ENCODE measurements at places on chromosomes 2 and 18.

DNA sequence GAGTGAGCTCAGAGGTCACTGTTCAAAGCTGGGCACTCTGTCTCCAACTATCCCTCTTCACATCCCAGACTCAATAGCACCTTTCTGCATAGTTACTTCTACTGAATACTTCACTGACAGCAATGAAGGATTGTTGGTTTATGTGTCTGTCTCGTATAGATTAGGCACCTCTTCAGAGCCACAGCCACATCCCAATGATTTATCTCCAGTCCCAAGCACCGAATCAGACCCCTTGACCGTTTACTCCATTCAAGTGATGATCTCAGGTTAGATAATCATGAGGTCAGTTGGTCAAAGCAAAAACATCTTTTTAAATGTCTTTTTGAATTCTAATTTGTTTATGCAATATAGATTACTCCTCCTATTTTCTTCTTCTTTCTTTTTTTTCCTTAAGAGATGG, 14.7 kb downstream of the NEDD4L start:
- ATAC-seq: peak; percentile 37

DNA sequence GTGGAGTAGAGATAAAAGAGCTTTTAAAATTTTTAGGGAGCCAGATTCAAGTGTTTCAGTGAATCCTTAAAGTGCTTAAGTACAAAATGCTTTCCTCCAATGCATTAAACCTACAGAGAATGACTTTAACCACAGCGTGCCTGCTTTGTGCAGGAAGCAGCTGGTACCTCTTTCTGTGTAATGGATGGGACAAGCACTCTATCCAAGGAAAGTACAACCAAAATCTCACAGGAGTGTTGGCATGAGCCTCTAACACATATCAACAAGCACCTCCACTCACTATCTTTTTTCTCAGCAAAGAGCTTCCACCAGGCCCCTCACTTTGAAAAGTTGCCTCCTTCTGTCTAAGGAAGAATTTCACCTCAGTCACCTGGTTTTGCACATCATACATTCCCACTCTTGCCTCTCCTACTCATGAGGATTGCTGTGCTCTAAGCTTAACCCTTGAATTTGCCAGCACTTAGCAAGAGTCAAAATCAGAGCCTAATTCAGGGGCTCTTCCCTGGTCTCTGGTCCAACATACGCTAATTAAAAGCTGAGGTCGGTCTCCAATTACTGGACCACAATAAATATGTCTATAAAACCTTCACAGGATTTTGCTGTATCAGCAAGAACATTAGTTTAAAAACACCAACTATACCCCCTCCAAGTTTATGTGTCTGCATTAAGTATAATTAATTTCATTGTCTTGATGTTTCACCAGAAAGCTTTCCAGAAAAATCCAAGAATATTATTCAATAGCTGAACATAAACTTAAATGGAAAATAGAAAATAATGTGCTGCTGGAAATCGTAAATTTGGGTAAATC, 68.9 kb downstream of the ZNF521 start:
- no peak for ATAC-seq

DNA sequence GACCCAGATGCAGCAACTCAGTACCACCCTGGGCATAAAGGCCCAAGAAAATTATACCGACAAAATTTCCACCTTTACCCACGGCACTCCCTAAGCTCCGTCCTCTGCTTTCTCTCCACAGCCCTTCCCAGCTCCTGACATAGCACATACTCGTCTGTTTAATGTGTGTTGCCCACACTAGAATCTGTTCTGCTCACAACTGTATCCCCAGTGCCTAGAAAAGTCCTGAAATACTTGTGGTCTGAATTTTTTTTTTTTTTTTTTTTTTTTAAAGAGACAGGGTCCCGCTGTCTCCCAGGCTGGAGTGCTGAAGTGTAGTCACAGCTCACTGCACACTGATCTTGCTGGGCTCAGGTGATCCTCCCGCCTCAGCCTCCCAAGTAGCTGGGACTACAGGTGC, 62.3 kb downstream of the ADCY3 start:
- ATAC-seq: no peak

DNA sequence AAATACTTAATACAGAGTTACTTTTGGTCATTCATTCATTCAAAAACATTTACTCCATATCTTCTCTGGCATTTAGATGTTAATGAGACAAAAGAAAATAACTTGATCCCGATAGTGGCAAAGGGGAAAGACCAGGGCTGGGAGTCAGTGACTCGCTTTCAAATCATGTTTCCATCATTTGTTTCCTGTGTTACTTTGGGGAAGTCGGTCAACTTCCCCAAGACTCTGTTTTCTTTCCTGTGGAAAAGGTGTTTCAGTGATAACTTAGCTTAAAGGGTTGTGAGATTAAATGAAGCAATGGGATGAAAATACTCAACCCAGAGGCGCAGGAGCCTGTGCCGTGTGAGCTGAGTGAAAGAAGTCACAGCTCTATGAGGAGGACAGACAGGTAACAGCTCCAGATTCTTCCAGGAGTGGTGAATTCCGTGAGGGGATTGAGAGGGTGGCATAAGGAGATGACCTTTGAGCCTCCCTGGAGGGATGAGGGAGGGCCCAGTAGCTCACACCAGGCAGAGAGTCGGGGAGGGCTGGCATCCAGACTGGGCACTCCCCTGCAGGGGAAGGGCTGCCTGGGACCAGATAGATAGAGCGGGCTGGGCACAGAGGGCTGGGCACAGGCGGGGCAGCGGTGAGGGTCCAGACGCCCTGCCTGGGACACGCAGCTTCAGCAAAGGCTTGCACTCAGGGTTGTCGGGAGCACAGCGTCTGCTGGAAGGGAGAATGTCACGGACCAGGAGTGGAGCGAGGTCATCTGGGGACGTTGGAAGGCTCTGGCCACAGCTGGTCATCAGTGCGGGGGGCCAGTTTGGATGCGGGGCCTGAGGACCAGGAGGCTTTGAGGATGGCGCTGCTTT, 70.1 kb downstream of the TSHZ1 start:
- ATAC-seq: no peak

DNA sequence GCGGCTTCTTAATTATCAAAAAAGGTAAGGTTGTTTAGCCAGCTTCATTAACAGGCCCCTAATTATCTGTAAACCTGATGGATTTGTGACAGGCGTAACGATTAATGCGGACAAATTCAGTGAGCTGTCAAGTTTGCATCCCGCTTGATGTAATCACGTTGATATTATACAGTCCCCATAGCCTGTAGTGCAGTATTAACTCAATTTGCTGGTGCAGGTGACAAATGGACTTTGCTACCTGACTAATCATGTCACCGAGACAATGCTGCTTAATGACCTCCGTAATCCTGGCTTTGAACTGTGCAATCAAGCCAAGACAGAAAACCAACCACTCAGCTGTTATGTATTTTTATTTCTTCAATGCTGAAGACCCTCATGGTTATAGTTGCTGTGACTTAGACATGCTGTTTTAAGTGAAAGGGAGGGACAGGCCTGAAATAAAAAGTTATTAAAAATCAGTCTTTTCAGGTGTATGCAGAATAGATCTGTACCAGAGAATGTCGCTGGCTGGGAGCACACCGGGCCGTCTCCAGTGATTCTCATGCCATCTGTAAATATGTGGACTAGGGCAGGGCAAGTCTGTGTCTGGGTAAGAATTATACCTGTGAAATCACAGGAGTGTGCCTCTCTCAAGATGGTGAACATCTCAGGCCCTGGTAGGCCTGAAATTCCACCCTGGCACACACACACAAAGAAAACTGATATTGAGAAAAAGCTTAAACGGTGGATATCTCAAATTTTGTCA, 4.3 kb downstream of the TSHZ1 start:
- ATAC-seq: no peak

- no peak for ATAC-seq
These were observed 2.8 kb downstream of the SNTG2 start for GRCh38 chr2:953408-953807.

- peak; percentile 75 for ATAC-seq
These were observed 7.0 kb upstream of the TYMS start for GRCh38 chr18:650428-650858.

DNA sequence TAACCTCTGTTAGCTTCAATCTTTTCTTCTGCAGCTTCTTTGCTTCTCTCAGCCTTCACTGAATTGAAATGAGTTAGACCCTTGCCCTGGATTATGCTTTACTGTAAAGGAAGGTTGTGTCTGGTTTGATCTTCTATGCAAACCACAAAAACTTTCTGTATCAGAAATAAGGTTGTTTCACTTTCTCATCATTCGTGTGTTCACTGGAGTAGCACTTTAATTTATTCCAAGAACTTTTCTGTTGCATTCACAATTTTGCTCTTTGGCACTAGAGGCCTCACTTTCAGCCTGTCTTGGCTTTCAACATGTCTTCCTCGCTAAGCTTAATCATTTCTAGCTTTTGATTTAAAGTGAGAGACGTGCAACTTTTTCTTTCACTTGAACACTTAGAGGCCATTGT, 365.3 kb downstream of the TDRD15 start:
- ATAC-seq: no peak

GRCh38 chr2:62527478-62528210, 21.6 kb upstream of the TMEM17 start:
- no peak for ATAC-seq

DNA sequence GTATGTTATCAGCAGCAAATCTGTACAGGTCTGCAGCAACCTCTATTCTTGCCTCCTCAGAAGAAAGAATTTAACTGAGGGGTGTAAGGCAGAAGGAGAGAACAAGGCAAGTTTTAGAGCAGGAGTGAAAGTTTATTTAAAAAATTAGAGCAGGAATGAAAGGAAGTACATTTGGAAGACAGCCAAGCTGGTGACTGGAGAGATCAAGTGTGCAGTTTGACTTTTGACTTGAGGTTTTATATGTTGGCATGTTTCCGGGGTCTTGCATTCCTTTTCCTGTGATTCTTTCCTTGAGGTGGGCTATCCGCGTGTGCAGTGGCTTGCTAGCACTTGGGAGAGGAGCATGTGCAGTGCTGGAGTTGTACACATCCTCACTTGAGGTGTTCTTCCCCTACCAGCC, 16.5 kb upstream of the CERS6 start:
- ATAC-seq: no peak

DNA sequence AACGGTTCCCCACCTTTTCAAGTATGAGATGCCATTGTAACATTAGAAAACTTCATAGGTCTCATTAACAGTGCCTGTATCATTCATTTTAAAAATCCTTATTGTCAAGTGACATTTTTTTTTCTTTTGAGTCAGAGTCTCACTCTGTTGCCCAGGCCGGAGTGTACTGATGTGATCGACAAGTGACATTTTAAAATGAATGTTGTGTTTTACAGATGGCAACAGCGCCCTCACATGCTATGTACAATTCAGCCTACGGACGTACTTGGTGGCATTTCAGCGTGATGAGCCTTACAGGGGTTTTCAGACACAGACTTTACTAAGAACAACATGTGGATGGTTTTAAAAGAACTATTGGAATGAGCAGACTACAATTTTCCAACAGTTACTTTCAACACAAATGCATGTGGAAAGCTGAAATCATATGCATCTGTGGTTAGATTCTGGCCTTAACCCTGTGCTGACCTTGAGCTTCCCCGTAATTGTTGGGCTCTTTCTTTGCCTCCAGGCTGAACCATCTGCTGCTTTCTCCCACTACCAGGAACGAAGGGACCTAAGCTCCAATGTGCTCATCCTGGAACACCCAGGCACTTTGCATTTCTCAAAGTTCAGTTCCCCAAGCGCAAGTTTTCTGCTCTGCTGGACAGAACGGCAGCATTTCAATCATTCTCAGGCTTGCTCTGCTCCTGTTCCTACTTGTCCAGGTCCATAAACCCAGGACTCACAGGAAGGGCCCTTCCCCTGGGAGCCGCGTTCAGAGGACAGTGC, 119.9 kb upstream of the NDUFV2 start:
- peak; percentile 34 for ATAC-seq

DNA sequence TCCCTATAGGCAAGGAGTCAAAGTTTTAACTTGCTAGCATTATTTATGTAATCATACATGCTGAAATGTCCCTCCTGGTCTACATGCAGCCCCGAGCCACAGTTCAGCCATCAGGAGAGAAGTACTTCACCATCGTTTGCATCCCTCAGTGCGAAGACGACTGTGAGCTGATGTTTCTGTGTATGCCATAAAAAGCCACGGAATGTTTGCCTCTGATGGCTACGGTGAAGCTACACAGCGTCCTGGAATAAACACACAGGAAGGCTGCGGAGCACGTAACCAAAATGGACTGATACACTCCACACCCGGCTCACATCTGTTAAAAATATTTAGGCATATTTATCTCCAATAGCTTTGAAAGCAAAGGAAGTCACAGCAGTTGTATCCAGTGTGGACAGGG, 4.3 kb upstream of the SALL3 start:
- no peak for ATAC-seq

DNA sequence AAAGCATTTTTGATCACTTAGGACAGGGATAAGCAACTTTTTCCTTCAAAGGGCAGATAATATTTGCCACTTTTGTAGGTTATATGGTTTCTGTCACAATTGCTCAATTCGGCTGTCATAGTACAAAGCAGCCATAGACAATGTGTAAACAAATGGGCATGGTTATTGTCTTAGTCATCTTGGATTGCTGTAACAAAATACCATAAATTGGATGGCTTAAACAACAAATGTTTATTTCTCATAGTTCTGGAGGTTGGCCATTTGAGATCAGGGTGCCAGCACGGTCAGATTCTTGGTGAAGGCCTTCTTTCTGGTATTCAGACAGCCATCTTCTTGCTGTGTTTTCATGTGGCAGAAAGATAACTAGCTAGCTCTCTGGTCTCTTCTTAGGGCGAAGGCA, 91.2 kb downstream of the TAF4B start:
- ATAC-seq: no peak

GRCh38 chr2:173353556-173353955, 1.1 kb upstream of the CDCA7 start:
- ATAC-seq: no peak

DNA sequence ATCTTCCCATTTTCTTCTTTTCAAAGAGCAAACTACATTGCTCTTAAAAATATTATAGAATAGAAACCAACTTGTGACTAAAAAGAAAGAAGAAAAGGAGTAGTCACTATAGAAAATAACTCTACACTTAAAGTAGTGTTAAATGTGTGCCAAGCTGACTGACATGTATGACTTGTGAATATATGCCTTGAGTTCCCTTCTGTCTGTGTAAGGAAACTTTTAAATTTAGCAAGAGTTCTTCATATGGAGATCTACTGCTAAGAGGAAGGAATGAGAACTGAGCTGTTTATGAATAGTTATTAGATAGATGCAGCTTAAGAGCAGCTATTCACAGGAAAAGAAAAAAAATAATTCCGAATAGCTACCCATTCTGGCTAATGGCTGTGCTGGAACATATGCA, 1221.7 kb upstream of the ZEB2 start:
- no peak for ATAC-seq

- ATAC-seq: no peak
These were observed 1083.2 kb downstream of the SOCS6 start for GRCh38 chr18:71371951-71372605.

DNA sequence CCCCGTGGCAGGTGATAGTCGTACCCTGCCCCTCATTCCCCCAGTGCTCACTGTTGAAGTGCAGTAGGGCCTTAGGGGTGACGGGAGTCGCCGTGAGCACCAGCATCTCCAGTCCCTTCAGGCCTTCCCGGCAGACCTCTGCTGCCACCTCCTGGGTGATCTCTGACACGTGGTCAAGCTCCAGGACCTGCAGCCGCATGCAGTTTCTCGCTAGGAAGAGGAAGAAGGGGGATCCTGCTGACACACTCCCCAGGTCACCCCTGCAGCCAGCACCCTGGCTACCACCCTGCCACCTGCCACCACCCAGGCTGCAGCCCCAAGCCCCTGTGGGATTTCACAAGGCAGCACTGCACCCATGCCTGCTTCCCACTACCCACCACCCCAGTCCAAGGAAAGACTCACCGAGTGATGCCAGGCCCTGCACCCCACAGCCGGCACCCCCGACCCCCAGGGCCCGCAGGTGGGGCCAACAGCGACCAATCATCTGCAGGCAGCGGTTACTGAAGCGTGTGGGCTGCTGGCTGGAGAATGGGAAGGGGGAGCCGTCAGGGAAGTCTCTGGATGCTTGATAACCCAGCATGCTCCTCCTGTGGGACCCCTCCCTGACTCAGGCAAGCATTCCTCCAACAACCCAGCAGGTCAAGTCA, 23.8 kb downstream of the FBXO41 start:
- no peak for ATAC-seq

Measured in activated T-helper 17 cell treated with anti-CD3 and anti-CD28 coated beads, Interleukin-2, amount 50 U/mL, for 72 hours (primary cell).